ENCODE measurements at places on chromosomes 11 and 22. TPM values are rescaled to one million over a fixed set of nuclear protein-coding genes. Genes with fewer than 3 reads are reported as not detected.

- DNase-seq, result no peak
Observed at GRCh38 chr11:110720431-110721275, 8.4 kb upstream of the ARHGAP20 start.

GRCh38 chr11:75815345-75816168 is 547 bp downstream of the UVRAG start:
- no peak for DNase-seq

DNA sequence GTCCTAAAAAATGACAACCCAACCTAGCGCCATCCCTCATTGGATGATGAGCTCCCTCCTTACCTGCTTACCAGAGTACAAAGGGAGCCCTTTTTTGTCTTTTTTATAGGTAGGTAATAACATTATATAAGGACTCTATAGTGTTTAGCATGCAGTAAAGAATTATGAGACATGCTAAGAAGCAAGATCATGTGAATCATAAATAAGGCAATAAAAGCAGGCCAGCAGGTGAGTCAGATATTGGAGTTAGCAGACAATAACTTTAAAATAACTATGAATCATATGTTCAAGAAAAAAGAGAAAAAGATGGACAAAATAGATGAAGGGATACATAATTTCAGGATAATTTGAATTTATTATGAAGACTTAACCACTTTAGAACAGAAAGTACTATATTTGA is 81.5 kb downstream of the GRK3 start:
- no peak for DNase-seq

MS4A3 gene
- not detected for total RNA-seq

BIK gene
- total RNA-seq, result not detected

DNA sequence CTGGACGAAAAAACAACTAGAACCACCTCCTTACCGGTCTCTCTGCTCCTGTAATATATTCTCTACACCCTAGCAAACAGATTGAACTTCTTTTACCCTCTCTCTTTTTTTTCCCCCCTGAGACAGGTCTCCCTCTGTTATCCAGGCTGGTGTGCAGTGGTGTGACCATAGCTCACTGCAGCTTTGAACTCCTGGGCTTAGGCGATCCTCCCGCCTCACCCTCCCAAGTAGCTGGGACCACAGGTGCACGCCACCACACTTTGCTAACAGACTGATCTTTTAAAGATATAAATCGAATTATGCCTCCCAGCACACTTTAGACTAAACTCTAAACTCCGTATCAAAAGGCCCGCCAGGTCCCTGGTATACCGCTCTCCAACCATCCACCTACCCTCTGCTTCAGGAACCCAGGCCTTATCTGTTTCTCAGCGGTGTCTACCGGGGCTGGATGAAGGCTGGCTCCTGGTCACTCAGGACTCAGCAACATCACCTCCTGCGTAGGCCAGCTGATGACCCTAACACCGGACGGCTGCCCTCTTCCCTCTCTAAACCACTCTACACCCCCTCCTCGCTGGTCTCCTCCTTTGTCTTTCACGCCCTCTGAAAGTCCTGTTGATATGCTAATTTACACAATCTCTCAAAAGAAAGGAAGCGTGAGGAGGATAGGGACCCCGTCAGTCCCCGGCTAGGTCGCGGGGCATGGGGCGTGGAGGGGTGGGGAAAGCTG is 745 bp downstream of the C22orf39 start:
- no peak for DNase-seq

SH3BP1 gene
- total RNA-seq, result 6.9 TPM

- no peak for DNase-seq
Observed at GRCh38 chr11:6544921-6545850, 48.1 kb downstream of the DNHD1 start.

DNA sequence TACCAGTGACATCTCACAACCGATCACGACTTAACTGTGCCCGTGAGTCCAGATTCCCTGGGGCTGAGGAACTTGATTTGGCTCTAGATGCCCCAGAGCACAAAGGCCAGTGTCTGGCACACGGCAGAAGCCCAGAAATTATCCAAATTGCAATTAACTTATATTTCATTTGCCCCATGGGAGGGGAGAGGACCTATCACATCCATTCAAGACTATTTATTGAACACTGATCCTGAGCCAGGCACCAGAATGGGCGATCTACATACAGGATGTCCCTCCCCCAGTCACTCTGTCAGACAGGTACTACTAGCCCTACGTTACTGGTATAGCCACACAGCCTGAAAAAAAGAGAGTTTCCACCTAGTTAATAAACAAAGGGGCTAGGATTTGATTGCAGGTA is 5.1 kb downstream of the DNAL4 start:
- DNase-seq, result no peak

- DNase-seq, result no peak
Observed at GRCh38 chr11:64858467-64859263, 14.2 kb upstream of the CDC42BPG start.

FIBIN gene
- 5.7 TPM for total RNA-seq

DNA sequence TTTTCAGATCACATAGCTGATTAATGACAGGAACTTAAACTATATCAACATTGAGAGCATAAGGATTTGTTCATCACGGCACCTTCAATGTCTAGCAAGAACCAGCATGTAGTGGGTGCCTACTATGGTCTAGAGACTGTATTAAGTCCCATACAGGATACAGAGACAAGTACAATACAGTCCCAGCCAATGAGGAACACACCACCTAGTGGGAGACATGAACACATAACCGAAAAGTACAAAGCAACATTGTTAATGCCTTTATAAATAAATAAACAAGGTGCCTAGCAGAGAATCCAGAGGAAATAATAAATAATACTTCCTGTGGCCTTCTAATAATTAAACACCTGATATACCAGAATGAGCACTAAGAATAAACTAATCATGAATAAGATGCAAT is 87.7 kb upstream of the OPCML start:
- DNase-seq, result no peak

DNA sequence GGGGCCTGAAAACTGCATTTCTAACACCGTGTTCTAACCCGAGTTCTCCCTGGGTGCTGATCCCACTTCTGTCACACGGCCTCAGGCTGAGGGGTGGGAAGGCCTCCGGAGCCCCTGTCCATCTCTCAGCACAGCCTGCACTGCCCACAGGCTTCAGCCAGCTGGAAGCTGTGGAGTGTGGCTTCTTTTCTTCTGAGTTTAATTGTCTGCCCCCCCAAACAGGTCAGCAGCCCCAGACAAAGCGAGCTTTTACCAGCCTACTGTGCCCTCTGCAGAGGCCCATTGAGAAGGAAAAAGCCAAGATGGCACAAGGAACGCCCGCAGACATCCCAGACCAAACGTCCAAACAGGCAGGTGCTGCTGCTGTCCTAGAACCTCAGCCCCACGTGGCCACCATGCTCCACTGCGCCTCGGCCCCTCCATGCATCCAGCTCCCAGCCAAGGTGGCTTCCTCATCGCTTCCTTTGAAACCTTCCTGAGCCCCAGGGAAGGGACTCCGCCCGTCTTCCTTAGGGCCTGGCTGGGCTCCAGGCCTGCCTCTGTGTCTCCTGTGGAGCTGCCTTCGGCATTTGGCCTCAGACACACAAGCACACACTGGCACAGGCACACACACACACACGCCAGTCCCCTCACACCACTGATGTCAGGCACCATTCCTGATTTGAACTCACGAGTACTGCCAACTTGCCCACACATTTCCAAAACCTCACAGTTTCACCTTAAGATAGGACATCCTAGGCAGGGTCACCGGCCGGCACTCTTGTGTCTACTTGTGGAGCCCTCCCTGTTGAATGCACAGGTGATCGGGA is 1.7 kb downstream of the MOB2 start:
- DNase-seq, result no peak

MYOD1 gene
- not detected for total RNA-seq

DNA sequence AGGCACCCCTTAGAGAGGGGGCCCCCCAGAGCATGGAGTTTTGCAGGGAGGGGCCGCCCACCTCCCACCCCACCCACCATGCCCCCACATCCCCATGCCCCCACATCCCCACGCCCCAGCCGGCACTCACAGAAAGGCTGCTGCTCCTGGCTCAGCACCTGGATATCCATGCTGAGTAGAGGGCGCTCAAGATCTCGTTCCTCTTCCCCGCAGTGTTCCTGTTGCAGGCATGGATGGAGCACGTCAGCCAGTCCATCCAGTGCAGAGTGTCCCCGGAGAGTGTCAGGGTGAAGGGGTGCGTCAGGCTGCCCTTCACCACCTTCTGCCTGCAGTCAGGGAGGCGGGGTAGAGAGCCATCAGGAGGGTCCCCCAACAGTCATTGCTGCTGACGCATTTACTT is 156.2 kb downstream of the CRYBB2 start:
- no peak for DNase-seq

DNA sequence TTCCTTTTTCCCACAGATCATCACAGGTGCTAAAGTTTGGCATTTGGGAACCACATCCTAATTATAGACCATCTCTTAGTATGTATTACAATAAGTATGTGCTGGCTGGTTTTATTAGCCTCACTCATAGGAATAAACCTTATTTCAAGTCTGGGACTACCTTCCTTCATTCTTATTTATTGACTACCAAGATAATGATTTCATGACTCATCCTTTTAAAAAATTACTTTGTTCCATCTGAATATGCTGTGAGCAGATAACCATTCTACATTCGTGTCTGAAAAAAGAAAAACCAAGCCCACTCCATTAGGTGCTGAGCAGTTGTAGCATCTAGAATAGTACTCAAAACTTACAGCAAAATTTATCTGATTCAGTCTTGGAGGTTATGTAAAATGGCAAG is 12.3 kb downstream of the TNRC6B start:
- no peak for DNase-seq

ZNF214 gene
- 5.5 TPM for total RNA-seq

- no peak for DNase-seq
Observed at GRCh38 chr11:117868815-117869561, 7.5 kb downstream of the FXYD6 start.

DNA sequence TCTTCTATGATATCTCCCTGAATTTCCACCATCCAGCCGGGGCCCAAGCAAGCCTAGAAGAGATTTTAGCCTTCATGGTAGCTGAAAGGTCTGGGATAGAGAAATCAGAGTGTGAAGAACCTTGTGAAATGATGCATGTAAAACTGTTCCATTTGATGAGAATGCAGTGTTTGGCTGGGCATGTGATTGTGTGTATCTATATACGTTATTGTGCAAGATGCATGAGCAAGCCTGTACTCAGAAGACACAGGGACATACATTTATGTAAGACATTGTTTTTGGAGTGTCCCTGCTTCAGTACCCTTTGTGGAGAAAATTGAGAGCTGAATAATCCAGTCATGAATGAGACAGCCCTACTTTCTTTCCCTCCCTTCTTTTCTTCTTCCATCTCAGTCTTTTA is 15.2 kb upstream of the OR52K2 start:
- no peak for DNase-seq

GPR83 gene
- 0.06 TPM for total RNA-seq

GRCh38 chr11:93715797-93716396 is 25.4 kb downstream of the TAF1D start:
- no peak for DNase-seq

GRCh38 chr11:74990941-74991340 is 2.2 kb downstream of the NEU3 start:
- DNase-seq, result no peak

OR52H1 gene
- total RNA-seq, result not detected

DNA sequence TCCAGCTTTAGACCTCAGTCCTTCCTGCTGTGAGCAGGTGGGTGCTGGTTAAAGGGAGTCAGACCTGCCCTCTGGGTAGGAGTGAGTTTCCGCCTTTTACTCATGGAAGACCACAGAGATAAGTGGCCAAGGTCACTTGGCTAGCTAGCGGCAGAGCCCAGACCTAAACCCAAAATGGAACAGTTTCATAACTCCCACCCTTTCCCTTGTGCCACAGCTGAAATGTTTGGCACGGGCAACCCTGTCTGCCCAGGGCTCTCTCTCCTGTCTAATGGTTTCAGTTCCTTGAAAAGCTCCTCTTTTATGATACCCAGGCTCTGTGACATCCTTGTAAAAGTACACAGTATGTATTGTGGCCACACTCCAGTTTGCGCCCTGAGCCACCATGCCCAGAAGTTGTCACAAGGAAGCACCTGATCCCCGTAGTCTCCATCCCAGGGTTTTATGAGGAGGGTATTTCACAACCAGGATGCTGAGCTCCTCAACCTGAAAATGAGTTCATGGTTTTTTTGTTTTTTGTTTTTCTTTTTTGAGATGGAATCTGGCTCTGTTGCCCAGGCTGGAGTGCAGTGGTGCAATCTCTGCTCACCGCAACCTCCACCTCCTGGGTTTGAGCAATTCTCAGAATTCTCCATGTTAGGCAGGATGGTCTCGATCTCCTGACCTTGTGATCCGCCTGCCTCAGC is 5.1 kb downstream of the MB start:
- no peak for DNase-seq

TRIOBP gene
- total RNA-seq, result 18.3 TPM
